ENCODE measurements at places on chromosomes 6 and 20.
A peak's percentile ranks its signal among the peaks of the same experiment; 100 is the strongest.

DNA sequence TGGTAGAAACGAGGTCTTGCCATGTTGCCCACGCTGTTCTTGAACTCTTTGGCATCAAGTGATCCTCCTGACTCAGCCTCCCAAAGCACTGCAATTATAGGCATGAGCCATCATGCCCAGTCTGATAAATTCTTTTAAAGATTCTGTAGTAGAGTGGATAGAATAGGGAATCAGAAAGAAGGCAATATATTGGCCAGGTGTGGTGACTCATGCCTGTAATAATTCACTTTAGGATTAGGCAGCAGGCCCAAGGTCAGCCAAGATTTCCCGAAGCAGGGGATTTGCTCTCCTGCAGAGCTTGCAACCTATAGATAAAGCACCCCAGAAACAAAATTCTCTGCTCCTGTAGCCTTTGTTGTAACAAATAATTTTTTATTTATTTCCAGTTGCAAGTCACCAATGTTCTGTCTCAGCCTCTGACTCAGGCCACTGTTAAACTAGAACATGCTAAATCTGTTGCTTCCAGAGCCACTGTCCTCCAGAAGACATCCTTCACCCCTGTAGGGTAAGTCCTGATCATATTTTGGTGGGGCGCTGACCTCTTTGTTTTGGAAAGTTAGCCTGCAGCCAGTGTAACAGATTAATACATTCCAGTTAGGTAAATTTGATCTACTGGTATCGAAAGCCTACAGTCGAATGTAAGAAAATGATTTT is 30.4 kb upstream of the MROH8 start:
- DNase-seq: no peak

DNA sequence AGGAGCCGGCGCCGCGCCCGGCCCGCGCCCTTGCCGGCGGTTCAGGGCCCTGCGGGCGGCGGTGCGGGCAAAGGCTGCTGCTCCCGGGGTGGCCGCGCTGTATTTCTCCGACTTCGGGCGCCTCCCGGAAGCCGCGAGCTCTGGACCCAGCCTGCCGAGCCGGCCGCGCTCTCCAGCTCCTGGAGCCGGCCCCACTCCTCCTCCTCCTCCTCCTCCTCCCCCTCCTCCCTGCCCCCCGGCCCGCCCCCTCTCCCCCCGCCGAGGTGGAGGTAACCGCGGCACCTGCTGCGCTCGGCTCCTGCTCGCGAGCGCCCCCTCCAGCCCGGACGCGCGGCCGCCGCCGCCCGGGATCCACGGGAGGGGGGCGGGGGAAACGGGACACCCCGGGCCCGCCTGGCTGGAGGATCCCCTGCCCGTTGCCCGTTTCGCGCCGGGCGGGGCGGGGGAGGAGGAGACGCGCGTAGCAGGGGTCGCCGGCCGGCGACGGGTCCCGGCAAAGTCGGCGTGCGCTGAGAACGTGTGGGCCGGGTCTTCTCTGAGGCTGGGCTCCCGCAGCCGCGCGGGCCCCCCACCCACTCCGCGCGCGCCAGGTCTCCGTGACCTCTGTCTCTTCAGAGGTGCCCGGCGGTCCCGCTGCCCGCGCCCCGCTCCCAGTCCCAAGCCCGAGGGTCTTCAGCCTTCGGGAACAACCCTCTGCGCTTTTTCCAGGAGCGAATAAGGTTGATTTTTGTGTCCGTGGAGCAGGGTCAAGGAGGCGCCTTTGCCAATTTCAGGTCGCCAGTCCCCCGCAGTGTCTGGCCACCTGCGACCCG is at the start of gene SLC22A23:
Gene SLC22A23 (minus strand): TSS at position 153 of the 812 bp plus-strand sequence. CDS start 491 bp downstream, outside the sequence.
- DNase-seq: peak; percentile 75

- DNase-seq: peak; percentile 51
Observed at GRCh38 chr20:53331151-53331973, 262.3 kb downstream of the ZNF217 start.

- DNase-seq: no peak
Observed at GRCh38 chr6:45681860-45682511, 304.3 kb upstream of the SUPT3H start.

DNA sequence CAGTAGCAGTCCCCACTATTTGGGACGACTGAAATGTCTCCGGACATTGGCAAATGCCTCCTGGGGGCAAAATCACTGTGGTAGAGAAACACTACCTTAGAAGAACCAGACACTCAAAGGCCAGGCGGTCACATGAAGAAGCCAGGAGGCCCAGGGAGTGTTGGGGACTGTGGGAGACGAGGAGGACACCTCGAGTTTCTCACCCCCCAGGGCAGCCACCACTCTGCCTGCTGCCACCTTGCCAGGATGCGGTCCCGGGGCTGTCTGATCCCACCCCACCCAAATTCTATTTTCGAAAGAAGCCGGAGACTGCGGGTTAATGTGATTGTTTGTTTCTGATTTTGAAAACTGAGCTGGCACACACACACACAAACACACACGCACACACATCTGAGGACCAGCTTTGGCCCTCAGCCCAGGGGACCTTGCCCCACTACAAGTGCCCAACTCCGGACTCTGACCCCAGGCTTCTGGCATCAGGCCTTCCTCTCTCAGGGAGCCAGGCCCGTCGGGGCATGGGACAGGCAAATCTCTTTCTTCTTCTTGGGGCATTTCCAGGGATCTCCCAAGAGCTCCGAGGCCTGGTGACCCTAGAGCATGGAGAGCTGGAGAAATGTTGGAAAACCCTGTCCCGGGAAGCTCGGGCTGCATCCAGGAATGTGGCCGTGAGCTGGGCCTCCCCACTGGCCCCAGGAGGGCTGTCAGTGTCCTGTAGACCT is 187.5 kb upstream of the PMEPA1 start:
- no peak for DNase-seq

GRCh38 chr20:58453391-58453790 is 61.8 kb downstream of the APCDD1L start:
- DNase-seq: no peak

- no peak for DNase-seq
Observed at GRCh38 chr20:43681468-43681942, 14.6 kb downstream of the MYBL2 start.

DNA sequence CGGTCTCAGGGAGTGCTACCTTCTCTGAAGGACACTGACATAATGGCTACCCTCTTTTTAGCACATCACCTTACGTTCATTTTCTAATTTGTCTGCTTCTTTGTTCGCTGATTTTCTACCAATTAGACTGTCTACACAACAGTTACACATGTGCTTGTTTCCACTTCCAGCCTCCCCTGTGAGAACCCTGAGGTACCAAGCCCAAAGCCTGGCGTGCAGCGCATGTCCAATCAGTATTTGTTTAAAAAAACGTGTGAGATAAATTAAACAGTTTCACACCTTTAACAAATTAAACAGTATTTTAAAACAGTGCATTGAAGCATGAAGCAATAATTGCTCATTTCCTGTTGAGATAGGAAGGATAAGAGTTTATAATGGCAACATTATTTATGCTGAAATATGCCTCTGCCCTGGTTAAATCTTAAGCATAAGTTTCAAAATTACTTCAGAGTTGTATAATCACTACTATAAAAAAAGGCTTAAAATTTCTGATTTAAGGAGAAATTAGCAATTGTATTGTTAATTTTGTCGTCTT is 88.9 kb downstream of the MAP3K5 start:
- no peak for DNase-seq

DNA sequence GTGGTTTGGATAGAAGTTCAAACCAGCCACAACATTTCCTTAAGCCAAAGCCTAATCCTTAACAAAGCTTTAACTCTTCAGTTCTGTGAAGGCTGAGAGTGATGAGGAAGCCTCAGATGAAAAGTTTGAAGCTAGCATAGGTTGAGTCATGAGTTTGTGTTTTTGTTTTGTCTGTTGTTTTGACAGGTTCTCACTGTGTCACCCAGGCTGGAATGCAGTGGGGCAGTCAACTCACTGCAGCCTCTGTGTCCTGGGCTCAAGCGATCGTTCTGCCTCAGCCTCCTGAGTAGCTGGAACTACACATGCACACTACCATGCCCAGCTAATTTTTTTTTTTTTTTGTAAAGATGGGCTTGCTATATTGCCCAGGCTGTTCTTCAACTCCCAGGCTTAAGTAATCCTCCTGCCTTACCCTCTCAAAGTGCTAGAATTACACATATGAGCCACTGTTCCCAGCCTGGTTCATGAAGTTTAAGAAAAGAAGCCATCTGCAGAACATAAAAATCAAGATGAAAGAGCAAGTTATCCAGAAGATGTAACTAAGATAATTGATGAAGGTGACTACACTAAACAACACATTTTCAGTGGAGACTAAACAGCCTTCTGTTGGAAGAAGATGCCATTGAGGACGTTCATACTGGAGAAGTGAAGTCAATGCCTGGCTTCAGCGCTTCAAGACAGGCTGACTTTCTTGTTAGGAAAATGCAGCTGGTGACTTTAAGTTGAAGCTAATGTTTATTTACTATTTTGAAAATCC is 96.2 kb downstream of the SMAP1 start:
- DNase-seq: no peak

DNA sequence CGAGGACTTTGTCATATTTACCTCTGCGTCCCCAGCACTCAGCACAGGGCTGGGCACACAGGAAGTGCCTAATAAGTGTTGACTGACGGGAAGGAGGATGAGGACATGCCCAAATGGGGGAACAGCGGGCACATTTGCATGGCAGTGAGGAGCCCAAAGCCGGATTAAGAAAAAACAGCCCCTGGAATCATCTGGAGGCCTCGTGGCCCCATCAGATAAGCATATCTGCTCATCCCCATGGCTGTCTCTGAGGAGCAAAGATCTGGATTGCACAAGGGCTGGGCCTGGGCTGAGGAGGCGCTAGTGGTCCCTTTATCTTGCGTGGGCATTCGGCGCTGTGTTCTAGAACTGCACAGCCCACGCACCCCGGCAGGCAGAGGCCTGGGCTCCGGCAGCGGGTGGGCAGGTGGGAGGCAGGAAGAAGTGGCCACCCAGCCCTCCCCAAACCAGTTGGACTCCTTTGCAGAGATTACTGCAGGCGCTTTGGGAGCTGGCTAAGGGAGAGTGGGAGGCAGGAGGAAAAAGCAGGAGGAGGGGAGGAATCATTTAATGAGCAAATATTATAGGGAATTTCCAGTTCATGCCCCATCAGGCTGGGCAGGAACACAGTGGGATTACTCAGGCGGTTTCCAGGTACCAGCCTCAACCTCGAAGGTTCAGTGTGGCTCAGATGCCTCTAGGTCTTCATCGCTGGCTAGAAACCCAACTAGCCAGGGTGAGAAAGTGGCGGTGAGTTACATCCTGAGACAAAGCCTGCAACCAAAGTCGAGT is 108.1 kb downstream of the CEBPB start:
- DNase-seq: no peak

GRCh38 chr20:35490736-35491181 is 35.4 kb downstream of the CEP250 start:
- DNase-seq: no peak

- DNase-seq: no peak
Observed at GRCh38 chr6:93859971-93860370, 440.6 kb upstream of the EPHA7 start.

Measured in hindlimb muscle (tissue), 1 donor.